Left colon (tissue), 2 donors: ENCODE measurements at places on chromosomes 12 and 14. TPM values are rescaled to one million over a fixed set of nuclear protein-coding genes. Genes with fewer than 3 reads are reported as not detected.

Gene TRHDE
- 5.7 TPM for total RNA-seq

Gene SDS
- 0.76 TPM for total RNA-seq

DNA sequence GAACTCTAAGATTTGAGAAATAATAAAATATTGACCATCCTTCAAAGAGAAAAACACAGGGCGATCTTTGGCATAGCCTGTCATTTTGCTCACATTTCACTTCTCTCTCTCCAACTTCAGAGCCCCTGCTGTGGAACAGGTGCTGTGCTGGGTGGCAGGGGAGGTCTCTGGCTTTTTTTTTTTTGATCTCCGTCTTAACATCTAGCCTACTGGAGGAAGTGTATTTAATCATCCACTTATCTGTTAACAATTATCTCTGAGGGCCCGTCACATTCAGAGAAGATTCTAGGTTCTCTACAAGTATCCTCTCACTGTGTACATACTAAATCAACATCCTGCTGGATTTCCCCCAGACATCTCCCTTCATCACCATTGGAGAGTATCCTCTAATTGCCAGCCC, 34.1 kb downstream of the CHST11 start:
- DNase-seq, result no peak

DNA sequence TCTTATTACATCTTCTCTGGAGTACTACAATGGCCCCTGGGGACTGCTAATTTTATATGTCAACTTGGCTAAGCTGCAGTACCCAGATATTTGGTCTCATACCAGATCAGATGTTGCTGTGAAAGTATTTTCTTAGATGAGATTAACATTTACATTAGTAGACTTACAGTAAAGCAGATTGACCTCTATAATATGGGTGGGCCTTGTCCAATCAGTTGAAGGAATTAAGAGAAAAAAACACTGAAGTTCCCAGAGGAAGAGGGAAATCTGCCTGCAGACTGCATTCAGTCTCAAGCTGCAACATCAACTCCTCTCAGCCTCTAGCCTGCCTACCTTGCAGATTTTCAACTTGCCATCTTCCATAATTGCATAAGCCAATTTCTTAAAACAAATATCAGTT, 430.1 kb downstream of the MED13L start:
- no peak for DNase-seq

GRCh38 chr14:99384450-99385417, 95.9 kb downstream of the SETD3 start:
- no peak for DNase-seq

GRCh38 chr12:131091976-131092691, 138.4 kb downstream of the ADGRD1 start:
- no peak for DNase-seq

DNA sequence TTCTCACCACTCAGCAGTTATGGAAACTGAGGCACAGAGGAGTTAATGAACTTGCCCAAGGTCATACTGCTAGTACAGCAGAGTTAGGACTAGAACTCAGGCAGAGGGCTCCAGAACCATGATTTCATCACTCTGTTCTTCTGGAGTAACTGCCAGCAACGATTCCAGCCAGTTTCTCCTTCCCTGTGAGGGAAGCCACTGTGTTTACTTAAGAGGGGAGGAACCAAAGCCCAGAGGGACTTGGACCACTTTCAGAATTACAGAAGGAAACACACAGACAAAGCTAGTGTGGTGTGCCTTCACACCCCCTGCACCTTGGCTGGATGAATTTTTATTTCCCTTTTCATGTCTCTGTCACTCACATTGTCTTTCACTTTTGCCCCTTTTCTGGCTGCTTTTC, 398.2 kb downstream of the DPF3 start:
- no peak for DNase-seq

DNA sequence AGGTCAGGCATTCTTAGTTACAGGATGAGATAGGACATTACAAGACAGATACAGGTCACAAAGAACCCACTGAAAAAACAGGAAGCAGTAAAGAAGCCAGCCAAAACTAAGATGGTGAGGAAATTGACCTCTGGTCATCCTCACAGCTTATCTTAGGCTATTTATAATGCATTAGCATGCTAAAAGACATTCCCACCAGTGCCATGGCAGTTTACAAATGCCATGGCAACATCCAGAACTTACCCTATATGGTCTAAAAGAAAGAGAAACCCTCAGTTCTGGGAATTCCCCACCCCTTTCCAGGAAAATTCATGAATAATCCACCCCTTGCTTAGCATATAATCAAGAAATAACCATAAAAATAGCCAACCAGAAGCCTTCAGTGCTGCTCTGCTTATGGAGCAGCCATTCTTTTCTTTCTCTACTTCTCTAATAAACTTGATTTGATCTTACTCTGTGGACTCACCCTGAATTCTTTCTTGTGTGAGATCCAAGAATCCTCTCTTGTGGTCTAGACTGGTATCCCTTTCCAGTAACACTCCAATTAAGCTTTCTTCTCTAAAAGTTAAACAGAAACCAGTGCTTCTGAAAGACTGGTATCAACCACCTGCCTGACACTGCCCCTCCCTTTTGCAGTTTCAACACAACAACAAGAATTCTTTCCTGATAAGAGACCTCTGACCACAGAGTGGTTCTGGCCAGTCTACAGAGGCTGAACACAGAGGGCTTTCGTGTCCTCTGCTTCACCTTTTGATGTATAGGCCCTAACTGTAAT, 86.9 kb downstream of the BCAT1 start:
- DNase-seq, result no peak

- no peak for DNase-seq
Measured at GRCh38 chr14:90641615-90642243, 174.5 kb downstream of the TTC7B start.

DNA sequence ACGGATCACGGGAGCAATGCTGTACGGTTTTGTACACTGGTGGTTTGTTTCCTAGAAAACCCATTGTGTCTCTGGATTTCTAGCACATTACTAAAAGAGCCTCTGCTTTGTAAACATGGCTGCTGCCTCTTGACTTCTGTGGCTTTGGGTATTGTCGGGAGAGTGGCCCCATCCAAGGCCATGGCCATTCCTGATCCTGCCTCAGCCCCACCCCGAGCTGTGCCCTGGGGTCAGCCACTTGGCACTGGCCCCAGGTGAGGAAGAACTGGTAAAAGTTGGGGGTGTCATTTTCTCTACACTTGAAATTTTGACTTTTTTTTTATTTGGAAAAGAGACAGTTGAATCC, 36.5 kb downstream of the SLC8B1 start:
- no peak for DNase-seq

DNA sequence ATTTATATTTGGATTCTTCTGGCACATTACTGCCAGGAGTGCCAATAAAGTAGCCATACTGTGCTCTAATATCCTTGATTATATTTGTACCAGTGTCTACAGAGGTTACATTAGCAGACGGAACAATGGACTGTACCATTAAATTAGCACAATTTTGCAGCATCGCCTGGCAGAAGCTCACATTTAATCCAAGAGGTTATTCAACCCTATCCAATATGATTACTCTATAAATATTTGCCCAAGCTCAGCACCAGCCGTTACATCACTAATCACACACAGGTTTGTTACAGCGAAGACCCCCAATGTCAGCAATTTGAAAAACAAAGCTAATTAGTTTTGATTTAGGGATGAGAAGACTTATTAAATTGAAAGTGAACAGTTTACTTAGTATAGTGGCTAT, 16.9 kb upstream of the MGST1 start:
- DNase-seq, result no peak

DNA sequence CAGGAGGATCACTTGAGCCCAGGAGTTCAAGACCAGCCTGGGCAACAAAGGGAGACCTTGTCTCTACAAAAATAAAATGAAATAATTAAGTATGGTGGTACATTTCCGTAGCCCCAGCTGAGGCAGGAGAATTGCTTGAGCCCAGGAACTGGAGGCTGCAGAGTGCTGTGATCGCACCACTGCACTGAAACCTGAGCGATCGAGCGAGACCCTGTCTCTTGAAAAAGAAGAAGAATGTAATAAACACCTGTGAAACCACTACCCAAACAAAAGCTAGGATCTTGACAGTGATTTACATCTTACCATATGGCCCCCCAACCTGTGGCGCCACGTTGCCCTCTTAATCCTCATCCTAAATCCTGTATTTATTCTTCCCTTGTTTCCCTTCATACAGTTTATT, 5.7 kb upstream of the DTX1 start:
- no peak for DNase-seq

DNA sequence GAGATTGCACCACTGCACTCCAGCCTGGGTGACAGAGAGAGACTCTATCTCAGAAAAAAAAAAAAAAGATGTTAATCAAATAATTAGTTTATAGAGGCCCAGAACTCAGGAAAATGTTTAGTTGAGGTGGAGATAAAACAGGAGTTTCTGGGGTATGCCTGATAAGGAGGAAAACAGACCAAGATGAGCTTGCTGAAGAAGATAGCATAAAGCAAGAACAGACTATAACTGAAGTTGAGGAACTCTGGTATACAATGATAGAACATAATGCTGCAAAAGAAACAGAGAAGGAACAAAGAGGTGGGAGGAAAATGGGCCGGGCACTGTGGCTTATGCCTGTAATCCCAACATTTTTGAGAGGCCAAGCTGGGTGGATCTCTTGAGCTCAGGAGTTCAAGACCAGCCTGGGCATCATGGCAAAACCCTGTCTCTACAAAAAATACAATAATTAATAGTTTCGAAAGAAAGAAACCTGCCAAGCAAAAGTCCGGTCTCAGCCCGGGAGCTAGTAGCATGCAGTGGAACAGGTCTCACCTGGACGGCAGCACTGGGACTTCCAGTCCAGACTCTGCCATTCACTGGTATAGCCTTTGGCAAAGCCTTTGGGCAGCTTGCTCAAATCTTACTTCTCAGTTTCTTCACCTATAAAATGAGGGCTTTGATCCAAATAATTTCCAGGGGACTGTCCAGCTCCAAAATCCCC, 25.4 kb downstream of the SLC35E3 start:
- no peak for DNase-seq

GRCh38 chr12:1184402-1184801, 193.4 kb downstream of the ERC1 start:
- DNase-seq, result no peak

DNA sequence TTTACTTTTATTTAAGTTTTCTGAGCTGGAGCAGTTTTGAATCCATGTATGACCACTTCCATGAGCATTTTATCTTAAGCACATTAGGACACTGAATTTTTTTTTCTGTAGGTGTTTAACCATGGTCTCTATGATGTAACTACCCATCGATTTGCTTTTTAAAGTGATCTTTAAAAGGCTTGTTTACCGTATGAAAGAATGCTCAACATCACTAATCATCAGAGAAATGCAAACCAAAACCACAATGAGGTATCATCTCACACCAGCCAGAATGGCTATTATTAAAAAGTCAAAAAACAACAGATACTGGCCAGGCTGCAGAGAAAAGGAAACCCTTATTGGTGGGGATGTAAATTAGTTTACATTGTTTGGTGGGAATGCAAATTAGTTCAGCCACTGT, 23.0 kb downstream of the GLRX5 start:
- DNase-seq, result no peak

DNA sequence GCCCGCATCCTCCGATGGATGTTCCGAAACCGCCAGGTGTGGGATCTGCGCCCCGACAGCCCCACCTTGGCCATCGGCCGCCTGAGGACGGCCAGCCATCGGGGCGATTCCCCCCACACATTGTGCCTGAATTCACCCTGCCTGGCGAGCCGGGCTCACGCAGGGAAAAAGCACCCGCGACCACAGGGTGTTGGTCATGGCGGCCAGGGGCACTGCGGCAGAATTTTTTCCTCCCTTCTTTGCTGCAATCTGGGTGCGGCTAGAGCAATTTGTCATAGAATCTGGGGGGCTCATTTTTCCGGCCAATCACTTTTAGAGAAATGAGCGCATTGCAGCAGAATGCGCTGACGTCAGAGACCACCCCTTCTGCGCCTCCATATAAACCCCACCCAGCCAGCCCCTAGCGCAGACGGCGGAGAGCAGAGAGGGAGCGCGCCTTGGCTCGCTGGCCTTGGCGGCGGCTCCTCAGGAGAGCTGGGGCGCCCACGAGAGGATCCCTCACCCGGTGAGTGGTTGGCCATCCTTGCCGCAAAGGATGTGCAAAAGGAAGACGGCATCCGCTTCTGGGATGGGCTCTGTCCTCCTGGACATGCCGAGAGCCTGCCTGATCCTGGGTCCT, at the start of gene MEG3:
TSS of gene MEG3 (plus strand) at position 406 of the 619 bp plus-strand sequence.
- peak; percentile 27 for DNase-seq

GRCh38 chr14:62364161-62364560, 601.9 kb downstream of the SNAPC1 start:
- no peak for DNase-seq
